ENCODE measurements at places on chromosomes 4 and X. TPM values are rescaled to one million over a fixed set of nuclear protein-coding genes. Genes with fewer than 3 reads are reported as not detected.

The PLAC1 gene
- polyA plus RNA-seq, result 0.18 TPM

The TMEM271 gene
- polyA plus RNA-seq, result not detected

The CXCL1 gene
- polyA plus RNA-seq, result 2.9 TPM

The CPZ gene
- polyA plus RNA-seq, result 4.7 TPM

The GCNA gene
- 2.0 TPM for polyA plus RNA-seq

The GAGE2A gene
- not detected for polyA plus RNA-seq

The SLC25A4 gene
- polyA plus RNA-seq, result 12.8 TPM

The RBM46 gene
- polyA plus RNA-seq, result not detected

GRCh38 chr4:138772366-138772765 is 243.2 kb upstream of the NOCT start:
- DNase-seq, result no peak

DNA sequence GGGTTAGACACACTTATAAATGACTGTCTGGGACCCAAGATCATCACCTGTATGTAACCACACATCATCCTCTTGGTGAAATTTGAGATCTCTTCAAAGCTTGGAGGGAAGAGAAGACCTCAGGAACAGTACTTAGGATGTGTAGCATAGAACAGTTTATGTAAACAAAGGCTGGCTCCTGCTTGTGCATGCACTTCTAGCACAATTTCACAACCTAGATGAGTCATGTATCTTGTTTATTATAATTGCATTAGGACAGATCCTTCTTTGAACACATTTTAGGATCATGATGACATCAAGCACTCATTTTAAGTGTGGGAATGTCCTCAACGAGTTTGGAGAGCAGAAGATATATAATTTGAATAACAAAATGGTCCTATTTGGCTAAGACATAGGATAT is 26.3 kb upstream of the ZMAT1 start:
- no peak for DNase-seq

DNA sequence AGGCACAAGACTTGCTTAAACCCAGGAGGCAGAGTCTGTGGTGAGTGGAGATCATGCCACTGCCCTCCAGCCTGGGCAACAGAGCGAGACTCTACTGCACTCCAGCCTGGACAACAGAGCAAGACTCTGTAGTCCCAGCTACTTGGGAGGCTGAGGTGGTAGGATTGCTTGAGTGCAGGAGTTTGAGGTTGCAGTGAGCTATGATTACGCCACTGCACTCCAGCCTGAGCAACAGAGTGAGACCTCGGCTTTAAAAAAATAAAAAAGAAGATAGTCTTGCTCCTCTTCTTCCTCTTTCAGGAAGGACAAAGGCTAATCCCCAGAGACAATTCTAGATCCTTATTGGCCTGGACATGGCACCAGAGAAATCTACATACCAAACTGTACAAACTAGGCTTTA is 5.7 kb upstream of the PPEF2 start:
- no peak for DNase-seq

DNA sequence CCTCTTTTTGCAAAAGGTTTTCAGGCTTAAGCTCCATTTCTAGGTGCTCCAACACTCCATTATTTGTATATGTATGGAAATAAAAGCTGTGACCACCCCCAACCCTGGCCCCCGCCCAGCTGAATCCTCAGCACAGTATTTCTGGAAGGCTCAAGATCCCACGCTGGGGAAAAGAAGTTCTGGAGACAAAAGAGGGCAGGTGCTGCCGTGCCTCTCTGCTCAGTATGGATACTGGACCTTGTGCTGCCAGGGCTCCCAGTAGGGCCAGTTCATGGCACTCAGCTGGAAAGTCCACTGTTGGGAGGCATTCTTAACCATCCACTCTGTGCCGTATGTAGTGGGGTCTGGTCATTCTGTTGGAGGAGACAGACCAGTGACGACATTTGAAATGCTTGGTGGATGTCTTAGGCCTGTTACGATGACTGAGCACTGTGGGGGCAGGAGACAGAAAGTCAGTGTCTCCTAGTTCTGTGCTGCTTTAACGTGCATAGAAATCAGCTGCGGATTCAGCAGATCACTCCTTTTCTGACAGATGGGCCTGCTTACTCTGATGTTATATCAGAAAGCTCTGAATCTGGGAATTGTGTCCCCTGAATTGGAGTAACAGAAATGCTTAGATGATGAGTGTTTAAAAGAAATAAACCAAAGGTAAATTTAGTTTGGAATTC is 48.4 kb upstream of the MSANTD1 start:
- DNase-seq, result no peak

- DNase-seq, result no peak
These were observed 128.3 kb downstream of the MAGEE1 start for GRCh38 chrX:76555816-76556215.

- DNase-seq, result no peak
These were observed 405.2 kb downstream of the FAT4 start for GRCh38 chr4:125719987-125720386.

GRCh38 chrX:66163849-66164411 is at the start of gene HEPH:
Gene HEPH, plus strand, starts transcription at chrX:66164247. Its CDS starts 6,324 bp downstream, at chrX:66170571.
- DNase-seq, result peak; percentile 24

- DNase-seq, result peak; percentile 73
These were observed 769 bp downstream of the TCEAL1 start for GRCh38 chrX:103629318-103630170.

Data from right lung (tissue), 10 donors.